ENCODE measurements at places on chromosomes 6 and 20. TPM values are rescaled to one million over a fixed set of nuclear protein-coding genes. Genes with fewer than 3 reads are reported as not detected.

Gene MAP7
- total RNA-seq, result 19.7 TPM

Gene PRDM13
- total RNA-seq, result not detected

Gene IL17A
- total RNA-seq, result not detected

Gene SLC26A8
- not detected for total RNA-seq

Gene PRKN
- 8.2 TPM for total RNA-seq

Gene LHFPL5
- total RNA-seq, result 5.6 TPM

Gene CCN5
- 7.9 TPM for total RNA-seq

Gene TP53TG5
- not detected for total RNA-seq

Gene FOXP4
- 8.6 TPM for total RNA-seq

Gene FAM184A
- 9.9 TPM for total RNA-seq

Gene MRPS18B
- 35.5 TPM for total RNA-seq

DNA sequence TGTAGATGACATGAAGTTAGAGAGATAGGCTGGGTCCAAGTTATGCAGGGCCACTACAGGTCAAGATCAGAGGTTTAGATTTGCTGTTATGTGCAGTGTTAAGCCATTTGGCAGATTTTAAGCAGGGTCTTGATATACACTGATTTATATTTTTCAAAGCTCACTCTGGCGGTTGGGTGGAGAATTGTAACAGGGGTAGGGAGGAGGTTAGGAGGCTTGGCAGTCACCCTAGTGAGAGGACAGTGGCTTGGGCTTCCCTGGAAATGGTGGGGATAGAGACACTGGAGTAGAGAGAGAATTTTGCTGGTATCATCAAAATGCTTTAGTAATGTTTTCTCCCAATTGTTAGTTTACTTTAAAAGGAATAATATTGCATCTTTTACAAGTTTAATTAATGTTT, 149.5 kb upstream of the SUPT3H start:
- DNase-seq, result no peak

DNA sequence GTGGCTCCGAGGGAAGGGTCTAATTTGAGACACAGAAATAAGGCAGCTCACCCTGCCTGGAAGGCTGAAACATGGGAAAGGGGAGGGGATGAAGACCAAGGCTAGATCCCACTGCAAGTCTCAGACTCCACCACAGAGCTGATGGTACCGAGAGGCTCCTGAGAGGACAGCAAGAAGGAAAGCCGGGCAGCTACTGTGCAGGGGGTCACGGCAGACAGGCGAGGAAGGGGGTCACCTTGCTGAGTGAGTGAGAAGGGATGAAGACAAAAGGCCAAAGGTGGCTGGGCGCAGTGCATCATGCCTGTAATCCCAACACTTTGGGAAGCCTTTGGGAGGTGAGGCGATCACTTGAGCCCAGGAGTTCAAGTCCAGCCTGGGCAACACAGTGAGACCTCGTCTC, 100.7 kb downstream of the ATP9A start:
- DNase-seq, result no peak

GRCh38 chr20:17870086-17870740, 98.4 kb downstream of the SNX5 start:
- DNase-seq, result no peak

DNA sequence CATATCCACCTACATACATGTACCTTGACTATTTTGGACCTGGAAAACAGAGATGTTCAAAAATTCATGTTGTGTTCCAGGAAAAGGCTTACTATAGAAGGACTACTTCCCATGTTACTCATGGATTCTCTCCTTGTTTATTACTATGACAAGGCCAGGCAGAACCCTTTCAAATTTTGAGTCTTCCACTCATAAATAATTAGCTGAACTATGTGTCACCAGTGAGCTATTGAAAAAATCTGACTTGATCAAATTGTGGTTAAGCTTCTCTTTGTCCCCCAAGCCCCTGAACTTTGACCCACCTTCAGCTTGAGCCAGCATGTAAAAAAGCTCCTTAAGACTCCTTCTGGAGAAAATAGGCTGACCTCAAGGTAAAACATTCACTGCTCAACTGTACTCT, 1142.8 kb upstream of the EYS start:
- DNase-seq, result no peak

- DNase-seq, result no peak
Observed at GRCh38 chr6:146878168-146878951, 279.6 kb downstream of the ADGB start.

- DNase-seq, result no peak
Observed at GRCh38 chr6:147514831-147515230, 6.3 kb downstream of the SAMD5 start.

DNA sequence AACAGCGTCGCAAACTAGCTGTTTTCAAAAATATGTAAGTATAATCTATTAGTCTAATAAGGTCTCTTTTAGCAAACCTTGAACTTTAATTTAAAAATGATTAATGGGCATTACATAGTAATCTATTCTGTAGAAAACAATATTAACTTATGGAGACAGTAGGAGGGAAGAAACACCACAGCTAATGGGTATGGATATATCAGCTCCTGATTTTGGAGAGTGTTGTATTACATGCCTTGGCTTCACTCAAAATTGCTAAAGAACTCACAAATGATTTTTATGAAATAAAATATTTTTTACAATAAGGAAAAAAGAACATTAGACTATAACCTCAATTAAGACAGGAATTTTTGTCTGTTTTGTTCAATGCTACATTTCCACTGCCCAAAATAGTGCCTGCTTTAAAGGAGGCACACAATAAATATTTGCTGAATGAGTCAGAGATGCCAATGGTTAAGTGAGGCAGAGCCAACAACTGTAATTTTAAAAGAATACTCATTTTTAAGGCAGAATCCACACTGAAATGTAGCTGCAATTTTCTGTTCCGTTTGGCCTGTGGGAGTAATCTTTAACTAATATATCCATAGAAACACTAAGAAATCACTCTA, 15.7 kb downstream of the ATG5 start:
- no peak for DNase-seq

DNA sequence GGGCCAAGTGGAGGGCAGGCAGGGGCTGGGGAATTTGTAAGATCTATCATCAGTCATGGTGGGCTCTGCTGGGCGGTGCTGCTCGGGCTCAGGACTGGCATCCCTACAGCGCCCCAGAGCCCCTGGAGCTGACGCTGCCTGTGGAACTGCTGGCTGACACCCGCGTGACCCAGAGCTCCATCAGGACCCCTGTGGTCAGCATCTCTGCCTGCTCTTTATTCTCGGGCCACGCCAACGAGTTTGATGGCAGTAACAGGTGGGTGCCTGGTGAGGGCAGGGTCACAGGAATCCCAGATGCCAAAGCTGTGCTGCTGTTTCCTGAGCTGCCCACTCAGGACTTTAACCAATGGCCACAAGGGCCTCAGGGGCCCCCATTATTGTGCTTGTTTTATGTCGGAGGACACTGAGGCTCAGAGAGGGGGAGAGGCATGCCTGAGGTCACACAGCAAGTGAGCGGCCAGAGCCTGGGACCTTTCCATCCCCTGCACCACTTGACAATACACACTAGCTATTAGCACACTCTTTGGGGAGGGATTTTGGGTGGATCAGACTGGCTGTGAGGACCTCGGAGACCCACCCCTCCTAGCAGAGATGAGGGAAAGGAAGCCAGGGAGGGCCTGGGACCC, 6.3 kb downstream of the BPIFB2 start:
- DNase-seq, result no peak

DNA sequence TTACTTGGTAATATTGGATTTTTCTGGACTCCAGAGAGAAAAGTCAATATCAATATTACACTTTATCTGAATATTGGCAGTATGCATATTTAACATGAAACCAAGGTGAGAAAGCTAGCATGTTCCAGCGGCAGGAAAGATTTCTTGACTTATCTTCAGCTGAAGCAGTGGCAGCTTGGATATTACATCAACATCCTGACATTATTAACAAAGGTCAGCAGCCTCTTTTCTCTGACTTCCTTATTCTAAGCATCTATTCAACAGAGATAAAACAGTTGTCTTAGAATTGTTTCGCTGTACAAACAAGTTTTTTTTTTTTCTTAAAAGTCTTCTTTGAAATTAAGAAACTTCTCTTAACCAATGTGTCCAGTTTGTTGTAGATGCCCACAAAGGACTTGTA, 11.8 kb downstream of the DCBLD1 start:
- DNase-seq, result no peak

GRCh38 chr20:25508083-25508770, 77.1 kb downstream of the NINL start:
- DNase-seq, result peak; percentile 72

- DNase-seq, result peak; percentile 74
Observed at GRCh38 chr20:50267041-50267865, 76.6 kb downstream of the CEBPB start.

DNA sequence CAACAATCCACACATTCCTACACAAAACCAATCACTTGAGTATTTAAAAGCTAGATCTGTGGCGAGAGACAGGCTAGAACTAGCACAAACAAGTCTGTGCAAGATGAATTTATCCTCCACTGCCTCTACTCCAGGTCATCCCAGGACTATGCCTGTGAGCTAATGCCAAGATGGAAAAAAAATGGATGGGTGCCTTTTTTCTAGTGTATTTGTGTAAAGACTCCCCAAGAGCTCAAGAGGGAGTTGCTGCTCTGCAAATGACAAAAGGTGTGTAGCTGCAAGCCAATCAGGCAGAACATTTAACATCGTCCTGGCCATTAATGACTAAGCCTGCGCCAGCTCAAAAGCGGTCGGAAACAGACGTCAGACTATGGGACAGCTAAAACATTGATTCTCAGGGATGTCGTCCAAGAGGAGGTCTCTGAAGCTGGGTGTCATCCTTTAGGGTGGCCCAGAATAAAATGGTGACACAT, 21.9 kb downstream of the ATXN1 start:
- DNase-seq, result no peak

DNA sequence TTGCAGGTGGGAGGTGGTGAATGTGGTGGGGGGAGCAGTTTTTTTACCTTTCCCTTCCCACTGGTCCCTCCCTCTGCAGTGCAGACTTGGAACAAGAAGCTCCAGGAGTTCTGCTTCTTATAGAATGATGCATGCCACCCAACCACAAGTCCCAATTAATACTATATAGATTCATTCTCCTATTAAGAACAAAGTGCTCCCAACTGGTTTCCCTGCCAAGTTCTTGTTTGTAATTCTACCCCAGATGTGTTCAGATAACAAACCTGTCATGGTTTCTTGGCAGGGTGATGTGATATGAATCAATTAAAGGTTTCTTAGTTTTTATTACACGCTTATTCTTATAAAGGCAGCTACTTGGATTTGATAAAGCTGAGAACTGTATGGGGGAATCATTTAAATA, 23.9 kb downstream of the HDDC2 start:
- DNase-seq, result no peak

DNA sequence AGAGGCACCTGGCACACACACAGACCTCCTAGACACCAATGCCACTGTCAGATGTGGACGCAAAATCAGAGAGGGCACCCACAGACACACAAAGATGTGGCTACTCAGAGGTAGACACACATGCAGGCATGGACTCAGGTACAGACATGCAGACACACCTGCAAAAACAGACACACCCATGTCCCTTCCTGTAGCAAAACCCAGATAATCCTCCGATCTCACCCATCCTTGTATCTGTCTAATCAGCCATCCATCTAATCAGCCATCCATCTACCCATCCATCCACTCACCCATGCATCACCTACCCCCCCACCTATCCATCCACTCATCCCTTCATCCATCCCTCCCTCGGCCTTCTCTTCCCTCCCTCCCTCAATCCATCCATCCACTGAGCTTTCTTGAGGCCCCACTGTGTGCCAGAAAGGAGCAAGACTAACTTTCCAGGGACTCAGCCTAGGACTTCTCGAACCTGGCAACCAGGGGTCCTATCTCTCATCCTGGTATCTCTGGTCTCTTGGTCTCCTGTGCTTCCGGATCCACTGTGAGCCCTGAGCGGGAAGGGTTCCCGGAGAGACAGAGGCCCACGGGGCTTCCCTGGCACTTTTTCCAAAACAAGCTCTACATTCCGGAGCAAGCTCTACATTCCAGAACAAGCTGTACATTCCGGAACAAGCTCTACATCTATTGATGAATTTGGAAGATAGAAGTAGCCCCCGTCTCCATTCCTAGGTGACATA, 1.1 kb upstream of the TGM2 start:
- DNase-seq, result no peak

DNA sequence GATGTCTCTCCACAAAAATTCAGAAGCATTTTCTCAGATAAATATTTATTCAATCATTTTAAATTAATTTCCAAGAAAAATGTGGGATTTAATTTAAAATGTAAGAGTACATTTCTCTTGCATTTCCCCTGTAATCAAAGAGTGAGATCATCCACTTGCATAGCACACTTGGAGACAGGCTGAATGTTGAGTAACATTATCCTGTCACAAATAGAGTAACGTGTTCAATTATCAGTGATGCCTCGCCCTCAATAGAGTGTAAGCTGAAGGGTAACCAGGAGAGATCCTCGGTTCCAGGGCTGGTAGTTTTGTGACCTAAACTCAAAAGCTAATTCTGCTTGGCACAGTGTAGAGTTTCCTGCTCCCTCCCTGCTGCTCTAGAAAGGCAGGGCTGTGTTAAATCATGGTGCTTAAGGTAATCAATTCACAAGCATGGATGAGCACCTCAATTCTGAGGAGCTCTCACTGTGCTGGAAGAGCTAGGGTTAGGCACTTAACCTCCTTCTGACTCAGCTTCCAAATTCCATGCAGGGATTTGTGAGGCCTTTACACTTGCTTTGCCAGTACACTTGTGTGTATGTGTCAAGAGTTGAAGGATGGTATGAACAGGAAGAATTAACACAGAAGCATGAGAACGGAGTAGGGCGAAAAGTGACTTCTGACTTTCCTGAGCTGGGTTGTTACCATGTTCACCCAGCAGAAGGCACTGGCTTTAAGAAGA, 56.6 kb downstream of the MMUT start:
- no peak for DNase-seq

DNA sequence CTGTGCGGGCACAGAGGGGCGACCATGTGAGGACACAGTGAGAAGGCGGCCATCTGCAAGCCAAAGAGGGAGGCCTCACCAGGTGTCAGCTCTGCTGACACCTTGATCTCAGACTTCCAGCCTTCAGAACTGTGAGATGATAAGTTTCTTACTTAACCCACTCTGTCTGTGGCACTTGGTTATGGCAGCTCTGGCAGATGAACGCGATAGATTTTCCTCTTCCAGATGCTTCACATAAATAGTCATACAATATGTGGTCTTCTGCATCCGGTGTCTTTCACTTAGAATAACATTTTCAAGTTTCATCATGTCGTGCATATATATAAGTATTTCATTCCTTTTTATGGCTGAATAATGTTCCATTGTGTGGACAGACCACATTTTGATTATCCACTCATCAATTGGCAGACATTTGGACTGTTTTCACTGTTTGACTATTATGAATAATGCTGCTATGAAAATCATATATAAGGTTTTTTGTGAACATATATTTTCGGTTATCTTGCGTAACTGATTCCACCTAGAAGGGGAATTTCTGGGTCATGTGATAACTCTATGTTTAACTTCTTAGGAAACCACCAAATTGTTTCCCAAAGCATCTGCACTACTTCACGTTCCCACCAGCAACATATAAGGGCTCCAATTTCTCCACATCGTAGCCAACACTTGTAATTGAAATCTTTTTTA, 30.2 kb downstream of the PRR18 start:
- no peak for DNase-seq

Measured in body of pancreas (tissue), 4 donors.